Umbilical cord (tissue), 2 donors: ENCODE measurements at places on chromosomes 3 and 15.

DNA sequence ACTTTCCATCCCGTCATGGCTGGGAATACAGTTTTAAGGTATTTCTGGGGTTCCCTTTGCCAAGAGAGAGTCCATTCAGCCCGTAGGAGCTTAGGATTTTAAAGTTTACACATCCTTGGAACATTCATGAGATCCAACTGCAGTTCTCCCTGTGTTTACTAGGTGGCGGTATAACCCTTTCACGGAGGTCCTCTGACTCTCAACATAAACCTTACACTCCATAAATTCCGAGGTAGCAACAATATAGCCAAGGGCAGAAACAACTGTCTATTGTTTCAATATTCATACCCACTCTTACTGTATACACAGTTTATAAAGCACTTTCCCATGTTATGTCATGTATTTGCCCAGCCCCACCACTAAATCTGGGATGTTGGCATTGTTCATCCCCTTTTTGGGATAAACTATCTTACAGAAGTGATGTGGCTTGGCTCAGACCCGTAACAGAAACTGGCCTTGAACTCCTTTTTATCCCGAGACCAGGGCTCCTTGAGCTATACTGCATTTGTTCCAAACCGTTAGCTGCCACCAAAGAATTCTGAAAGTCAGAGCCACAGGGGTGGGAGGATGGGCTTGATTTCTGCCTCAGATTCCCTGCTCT, 69.2 kb upstream of the COL6A5 start:
- peak; percentile 69 for DNase-seq

DNA sequence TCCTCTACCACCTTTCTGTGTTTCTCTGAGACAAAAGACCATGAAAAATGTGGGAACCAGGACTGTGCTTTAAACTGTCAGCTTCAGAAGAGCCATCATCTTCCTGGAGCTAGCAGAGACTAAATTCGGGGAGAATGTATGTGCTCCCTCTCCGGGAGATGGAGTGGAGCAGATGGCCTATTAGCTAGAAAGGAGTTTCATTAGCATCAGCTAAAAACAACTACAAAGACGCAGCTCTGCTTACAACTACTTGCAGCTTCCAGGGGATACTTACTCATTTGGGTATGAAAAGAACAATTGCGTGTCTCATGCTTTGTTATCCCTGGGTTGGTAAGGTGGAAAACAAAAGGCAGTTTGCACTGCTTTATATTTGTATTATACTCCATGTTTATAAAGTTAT, 159.6 kb downstream of the MFSD1 start:
- no peak for DNase-seq

DNA sequence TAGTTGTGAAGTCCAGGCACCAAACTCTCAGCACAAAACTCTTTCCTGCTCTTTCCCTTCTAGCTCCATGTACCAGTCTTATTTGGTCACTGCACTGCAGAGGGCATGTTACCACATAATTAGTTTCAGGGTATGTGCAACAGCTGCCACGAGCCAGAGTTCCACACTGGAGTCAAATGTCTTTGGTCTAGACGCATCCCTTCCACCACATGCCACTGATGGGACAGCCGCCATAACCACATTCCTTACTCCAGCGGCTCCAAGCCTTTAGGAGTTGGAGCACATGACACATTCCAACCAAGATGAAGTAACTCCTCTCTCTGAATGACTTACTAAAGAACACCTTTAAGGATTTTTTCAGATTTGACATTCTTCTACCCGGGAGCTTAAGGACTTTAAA, 153.4 kb downstream of the ERC2 start:
- DNase-seq = peak; percentile 67

- DNase-seq = peak; percentile 18
These were observed 303.4 kb downstream of the ZNF385D start for GRCh38 chr3:21447476-21448151.

- no peak for DNase-seq
These were observed 30.5 kb downstream of the KLF13 start for GRCh38 chr15:31357148-31357547.

DNA sequence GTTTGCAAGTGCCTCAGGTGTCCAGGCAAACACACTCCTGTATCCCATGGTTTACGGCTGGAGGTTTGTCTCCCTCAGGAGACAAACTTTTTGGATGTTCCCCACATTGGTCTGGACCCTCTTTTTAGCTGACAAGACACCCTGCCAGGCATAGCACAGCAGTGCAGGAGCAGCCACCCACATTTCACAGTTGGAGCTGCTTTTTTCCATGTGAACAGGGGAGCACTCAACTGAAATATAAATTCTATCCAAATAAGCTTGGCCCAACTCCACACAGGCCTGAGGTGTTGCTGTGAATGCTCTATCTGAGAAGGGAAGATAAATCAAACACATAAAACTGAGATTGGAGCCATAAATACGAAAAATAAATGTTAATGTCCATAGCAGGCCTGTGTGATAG, 501.3 kb upstream of the IL12A start:
- DNase-seq = no peak
